ENCODE measurements at places on chromosomes 11 and 22.
A peak's percentile ranks its signal among the peaks of the same experiment; 100 is the strongest.

GRCh38 chr11:57405271-57405860 is 14.9 kb upstream of the PRG2 start:
- no peak for DNase-seq

DNA sequence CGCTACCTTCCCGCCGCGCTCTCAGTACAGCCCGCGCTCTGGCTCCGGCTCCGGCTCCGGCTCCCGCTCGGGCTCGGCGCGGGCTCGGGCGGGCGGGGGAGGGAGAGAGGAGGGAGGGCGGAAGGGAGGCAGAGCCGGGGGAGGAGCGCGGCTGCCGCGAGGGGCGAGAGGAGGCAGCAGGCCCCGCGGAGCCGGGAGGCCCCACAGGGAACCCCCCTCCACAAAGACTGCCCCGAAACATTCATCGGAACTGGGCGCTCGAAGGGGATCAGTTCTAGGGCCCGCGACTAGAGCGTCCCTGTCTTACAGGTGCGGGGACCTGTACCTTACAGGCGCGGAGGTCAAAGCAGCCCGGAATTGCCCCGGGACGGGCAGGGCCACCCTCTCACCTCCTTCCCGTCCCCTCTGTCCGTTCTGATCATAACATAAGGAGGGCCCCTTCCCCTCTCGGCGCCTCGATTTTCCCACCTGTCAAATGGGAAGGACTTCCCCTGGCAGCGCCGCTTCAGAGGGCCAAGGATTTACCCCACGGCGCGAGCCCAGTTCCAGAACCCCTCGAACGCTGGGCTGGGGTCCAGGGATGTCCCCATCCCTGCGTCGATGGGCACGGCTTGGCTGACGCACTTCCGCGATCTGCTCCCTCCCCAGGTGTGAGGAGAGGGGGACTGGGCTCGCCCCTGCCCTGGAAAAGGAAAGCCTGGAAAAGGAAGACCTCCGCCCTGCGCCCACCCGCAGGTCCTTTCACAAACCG is at the start of gene SHISA8:
SHISA8 (minus strand) TSS at position 40 of the 751 bp plus-strand sequence. CDS start 407 bp downstream, outside the sequence.
- peak; percentile 46 for DNase-seq

DNA sequence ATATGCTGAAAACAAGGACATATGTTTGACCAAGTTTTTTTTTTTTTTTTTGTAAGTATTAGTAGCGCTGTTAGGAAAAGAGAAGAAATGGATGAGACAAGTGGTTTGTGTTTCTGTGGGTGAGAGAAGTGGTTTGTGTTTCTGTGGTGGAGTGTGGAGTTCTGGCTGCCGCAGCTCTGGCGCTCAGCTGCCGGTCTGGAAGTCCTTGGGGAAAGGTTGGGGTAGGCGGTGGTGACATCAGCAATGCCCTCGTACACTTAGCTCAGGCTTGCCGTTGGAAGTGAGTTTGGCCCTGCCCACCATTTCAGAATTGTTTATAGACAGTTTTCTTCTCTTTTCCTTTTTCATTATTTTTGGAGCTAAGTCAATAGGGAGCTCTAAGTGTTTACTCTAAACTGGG is 116.6 kb downstream of the TBC1D22A start:
- DNase-seq = no peak

- no peak for DNase-seq
Observed at GRCh38 chr22:35802885-35803284, 85.2 kb downstream of the APOL5 start.

GRCh38 chr11:87092159-87092558 is 54.4 kb downstream of the TMEM135 start:
- no peak for DNase-seq

DNA sequence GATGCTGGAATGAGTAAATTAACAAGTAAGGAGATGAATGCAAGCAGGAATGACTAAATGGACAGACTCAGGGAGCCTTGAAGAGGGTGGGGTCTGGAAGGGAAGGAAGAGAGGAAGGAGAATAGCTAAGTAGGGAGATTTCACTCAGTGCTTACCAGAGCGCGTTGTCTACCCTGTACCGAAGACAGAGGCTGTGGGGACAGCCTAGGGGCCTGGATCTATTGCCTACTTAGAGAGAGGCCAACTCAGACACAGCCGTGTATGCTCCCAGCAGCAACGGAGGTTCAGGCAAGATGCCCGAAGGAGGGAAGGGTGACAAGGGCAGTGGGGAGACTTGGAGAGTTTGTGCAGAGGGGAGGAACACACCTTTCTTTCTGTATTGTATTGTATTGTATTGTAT is at the start of gene FOLR2:
FOLR2 (plus strand) TSS at position 157 of the 400 bp plus-strand sequence. CDS start 1,791 bp downstream, outside the sequence.
- no peak for DNase-seq

DNA sequence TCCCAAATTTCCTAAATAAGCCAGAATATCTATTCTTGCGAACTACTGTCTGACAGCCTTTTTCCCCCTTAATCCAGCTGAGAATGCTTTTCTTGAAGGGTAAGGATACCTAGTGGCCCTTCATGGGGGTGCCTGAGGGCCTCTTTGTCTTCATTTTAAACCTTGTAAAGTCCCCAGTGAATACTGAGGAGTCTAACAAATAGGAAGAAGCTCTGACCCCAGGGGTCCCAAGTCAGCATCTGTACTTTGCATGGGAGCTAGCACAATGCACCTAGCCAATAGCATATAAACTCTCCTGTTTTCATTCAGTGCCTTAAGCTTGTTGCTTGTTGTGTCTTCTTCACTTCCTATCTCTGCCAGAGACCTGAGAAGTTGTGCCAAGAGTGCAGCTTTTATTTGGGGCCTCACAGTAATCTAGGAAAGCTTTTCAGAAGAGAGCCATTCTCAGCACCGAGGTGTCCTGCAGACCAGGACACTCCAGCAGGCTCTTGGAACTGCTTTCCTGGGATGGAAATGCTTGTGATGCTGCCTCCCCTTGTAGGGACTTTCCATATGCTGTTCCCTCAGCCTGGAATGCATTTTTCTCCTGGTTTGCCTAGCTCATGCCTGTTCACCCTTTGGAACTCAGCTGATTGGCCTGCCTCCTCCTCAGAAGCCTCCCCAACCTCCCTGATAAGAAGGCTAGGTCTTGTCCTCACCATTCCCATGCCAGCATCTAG is 37.2 kb downstream of the BMAL1 start:
- no peak for DNase-seq

DNA sequence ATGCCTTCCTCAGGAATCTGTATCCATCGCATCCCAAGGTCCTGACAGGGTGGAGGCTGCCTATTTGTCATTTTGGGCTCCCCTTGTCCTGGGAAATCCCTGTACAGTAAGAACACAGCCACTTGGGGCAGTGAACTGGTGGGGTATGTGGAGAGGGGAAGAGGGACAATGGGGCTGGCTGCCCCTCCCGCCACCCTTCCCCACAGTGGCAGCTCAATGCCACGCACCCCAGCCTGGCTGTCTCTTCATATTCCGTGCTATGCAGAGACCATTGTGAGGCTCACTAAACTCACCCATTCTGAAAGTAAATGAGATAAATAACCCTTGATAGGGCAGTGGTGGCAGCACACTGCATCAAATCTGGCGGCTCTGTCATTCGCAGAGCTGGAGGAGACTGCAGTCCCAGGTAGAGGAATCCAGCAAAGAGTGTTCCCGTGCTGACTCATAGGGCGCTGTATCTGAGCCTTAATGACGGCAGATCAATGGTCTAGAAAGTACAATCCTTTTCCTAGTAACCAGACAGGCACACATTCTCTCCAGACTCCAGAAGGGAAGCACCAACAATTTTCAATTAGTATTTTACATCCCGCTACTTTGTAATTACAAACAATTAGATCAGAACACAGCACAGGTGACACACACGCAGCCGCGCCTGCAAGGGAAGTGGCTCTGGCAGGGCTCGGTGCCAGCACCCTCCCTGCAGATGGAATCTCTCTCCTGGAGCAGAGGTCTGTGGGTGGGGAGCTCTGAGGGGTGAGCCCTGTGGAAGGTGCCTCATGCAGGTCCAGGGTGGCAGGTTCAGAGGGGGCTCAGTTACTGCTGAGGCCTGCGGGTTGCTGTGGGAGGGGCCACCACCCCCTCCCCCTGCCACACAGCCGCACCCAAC is 167.9 kb upstream of the B3GAT1 start:
- DNase-seq = no peak

DNA sequence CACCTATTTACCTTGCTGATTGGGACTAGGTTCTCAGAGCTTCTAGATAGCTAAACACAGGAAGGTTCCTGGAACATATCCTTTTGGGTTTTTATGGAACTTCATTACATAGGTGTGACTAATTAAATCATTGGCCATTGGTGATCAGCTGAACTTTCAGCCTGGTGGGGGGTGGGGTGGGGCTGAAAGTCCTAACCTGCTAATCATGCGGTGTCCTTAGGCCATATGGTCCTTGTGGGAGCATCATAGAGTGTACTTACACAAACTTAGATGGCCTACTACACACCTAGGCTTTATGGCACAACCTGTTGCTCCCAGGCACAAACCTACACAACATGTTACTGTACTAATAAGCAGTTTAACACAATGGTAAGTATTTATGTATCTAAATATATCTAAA is 8.6 kb upstream of the SELENOH start:
- no peak for DNase-seq

GRCh38 chr11:68843052-68843561 is 1.4 kb upstream of the CPT1A start:
- DNase-seq = peak; percentile 48

- peak; percentile 83 for DNase-seq
Observed at GRCh38 chr22:36486619-36487384, 5.4 kb upstream of the TXN2 start.

- DNase-seq = no peak
Observed at GRCh38 chr11:69157156-69157821, 1.6 kb downstream of the SMIM38 start.

DNA sequence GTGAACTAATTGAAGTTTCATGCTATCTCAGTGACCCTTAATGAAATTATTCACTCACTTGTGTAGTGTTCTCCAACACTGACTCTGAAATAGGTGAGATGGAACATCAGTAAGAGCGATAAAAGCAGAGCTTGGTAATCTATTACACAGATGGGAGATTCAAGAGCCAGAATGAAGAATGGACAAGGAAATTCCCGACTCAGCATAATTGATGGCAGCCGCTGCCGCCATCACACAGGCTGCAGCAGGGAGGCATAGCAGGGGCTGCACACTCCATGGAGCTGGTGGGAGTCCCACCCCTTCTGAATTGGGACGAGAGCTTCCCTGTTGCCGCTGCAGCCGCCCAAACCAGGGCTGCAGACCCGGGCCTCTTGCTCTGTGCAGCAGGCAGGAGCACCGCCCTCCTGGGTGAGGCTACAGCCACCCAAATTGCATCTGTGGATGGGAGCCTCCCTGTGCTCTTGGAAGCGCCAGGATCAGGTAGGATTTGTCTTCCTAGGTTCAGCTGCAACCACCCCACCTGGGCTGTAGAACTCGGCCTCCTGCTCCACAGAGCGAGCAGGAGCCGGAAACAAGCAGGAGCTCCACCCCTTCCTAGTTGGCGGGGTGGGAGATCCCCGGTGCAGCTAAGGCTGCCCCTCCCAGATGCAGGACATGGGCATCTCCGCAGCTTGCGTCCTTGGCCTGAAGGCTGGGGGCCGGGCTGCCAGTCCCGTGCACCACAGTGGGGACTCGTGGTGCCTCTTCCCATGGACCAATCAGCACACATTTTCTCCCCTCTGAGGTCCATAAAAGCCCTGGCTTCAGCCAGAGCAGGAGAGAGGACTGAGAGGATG is 535.1 kb upstream of the LUZP2 start:
- DNase-seq = no peak

GRCh38 chr11:45285930-45286632 is at the start of gene SYT13:
Gene SYT13, minus strand, starts transcription at chr11:45286341. Its CDS starts 134 bp downstream, at chr11:45286207.
- DNase-seq = no peak

DNA sequence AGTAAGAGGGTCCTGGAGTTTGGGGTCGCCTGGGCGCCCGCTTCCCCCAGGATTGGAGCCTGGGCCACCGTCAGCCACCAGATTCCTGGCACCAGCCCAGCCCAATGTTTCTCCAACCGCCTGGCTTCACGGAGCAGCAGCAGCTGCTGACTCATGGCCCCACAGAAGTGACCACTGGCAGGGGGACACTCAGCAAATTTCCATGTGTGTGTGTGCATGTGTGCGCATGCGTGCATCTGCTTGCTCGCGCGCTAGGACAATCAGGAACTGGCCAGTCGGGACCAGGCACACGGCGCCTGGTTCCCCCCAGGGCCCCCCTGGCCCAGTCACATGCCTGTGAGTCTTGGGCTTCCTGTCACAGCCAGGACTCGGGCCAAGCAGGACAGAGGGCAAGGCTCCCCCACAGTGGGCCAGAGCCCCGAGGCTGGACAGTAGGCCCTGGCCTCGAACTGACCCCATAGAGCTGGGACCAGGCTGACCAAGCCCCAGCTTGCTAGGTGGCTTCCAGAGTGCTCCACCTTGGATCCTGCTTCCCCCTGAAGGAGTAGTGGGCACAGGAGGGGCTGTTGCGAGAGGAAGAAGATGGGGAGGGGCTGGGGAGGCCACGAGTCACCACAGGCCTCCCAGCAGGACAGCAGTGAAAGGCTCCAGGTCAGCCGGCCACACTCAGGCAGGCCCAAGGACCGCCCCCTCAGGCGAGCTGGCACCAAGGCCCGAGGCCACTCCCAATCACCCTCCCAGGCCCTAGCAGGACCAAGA is 3.2 kb downstream of the CTSD start:
- DNase-seq = no peak

DNA sequence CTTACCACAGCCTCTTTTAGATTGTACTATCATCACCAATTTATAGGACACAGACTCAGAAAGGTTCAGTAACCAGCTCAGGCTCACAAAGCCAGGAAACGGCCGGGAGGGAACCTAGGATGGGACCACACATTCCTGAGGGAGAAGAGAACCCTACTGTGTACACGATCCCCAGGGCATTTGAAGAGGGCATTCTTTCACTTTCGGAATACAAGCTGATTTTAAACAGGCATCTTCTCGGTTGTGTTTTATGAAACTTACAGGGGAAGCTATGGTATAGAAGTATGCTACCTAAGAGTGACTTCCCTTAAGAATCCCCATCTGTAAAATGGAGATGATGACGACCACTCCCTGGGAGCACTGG is 19.0 kb downstream of the SMCO4 start:
- DNase-seq = no peak

DNA sequence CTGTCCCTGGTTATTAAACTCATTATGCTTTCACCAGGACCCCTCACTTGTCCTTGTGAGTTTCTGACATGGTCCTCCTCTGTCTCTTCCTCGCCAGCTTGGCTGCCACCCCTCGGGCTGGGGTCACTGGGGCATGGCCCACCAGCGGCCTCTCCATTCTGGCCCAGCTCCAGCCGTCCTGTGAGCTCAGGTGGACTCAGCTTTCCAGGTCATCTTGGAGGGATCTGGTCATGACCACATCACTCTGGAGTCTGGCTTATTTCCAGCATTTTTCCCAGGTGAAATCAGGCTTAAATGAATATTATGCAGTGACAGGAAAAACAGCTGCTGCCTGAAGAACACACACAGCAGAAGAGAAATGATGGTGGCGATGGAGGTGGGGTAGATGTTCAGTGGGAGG is 224.5 kb downstream of the ADAMTS15 start:
- no peak for DNase-seq

- DNase-seq = peak; percentile 58
Observed at GRCh38 chr22:42300259-42301076, 30.0 kb upstream of the TCF20 start.

DNA sequence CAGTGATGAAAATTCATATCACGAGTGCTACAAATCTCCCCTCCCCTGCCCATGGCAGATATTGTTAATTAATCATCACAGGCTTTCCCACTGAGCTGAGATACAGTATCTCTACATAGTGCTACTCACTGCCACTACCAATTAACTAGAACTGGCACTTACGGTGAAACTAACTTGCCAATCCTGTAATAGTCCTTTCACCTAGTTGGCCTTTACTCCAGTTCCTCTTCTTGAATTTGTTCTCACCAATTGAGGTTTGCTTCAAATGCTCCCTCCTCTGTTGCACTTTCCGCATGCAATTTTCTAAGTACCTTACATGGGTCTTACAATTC is 11.9 kb upstream of the PRRG4 start:
- DNase-seq = no peak

- DNase-seq = no peak
Observed at GRCh38 chr11:101510591-101510990, 73.2 kb downstream of the TRPC6 start.
